ENCODE measurements at places on chromosomes 7 and 10.

DNA sequence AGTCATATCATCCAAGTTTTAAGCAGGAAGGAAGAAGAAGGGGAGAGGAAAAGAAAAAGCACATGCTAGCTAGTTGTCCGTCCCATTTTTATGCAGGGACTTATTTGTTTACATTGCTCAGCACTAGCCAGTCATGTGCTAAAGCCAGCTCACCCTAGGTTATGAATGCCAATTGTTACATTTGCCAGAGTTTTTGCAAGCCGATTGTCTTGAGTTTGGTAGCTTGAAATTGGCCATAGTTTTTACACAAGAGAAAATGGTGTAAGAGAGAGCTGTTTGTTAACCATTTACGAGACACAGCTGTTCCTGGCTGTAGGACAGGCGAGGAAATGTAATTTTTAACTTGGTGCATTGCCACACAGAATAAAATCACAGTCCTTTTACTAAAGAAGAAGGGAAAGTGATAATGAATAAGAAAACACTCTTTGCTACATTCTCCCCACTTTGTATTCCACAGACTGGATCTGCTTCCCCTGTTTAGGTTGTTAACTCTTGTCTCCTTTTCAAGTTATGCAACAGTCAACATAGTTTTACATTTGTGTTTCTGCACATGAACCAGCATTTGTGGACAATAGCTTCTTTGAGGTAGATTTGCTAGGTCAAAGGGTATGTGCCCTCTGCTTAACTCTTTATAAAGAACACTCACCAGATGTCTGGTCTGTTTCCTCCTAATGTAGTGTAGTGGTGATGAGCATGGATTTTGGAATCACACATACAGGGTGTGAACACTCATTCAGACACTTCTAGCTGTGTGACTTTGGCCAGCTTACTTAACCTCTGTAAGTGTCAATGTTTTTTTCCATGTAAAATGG is 357.2 kb downstream of the LRMDA start:
- no peak for DNase-seq

DNA sequence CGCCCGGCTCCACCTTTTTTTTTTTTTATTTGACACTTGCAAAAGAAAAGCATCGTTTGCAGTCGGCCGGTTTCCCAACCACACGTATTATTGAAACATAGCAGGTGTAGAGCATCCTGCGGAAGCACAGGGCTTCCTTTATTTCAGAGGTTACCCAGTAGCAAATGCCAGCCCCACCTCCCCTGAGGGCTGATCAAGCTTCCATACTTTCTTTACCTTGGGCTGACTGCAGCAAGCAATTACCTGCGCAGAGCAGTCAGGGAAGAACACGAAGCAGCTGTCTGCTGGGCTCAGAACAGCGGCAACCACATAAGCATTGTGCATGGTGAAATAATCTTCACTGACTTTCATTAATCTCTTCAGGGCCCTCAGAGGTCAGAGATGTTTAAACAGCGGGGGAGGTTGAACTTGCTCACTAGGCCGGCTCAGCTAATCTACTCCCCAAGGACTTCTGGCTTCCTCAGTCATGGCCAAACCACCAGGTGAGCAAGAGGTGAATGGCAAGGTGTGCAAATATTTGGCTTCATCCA is 784.7 kb upstream of the AUTS2 start:
- DNase-seq, result no peak

GRCh38 chr7:16365952-16366351 is 55.4 kb downstream of the CRPPA start:
- DNase-seq, result no peak

- no peak for DNase-seq
Observed at GRCh38 chr7:140611641-140612040, 29.0 kb downstream of the DENND2A start.

GRCh38 chr7:27547401-27547800 is 115.3 kb downstream of the HIBADH start:
- DNase-seq, result no peak

- no peak for DNase-seq
Observed at GRCh38 chr10:38093816-38094157, 350 bp upstream of the ZNF37A start.

- no peak for DNase-seq
Observed at GRCh38 chr7:39430909-39431641, 135.1 kb upstream of the YAE1 start.

- DNase-seq, result no peak
Observed at GRCh38 chr10:11823122-11823988, at the start of gene PROSER2. TSS of gene PROSER2 (plus strand) at chr10:11823356. CDS start at chr10:11852078, 28,722 bp downstream.

- no peak for DNase-seq
Observed at GRCh38 chr7:55887821-55888247, 578 bp downstream of the ZNF713 start.

DNA sequence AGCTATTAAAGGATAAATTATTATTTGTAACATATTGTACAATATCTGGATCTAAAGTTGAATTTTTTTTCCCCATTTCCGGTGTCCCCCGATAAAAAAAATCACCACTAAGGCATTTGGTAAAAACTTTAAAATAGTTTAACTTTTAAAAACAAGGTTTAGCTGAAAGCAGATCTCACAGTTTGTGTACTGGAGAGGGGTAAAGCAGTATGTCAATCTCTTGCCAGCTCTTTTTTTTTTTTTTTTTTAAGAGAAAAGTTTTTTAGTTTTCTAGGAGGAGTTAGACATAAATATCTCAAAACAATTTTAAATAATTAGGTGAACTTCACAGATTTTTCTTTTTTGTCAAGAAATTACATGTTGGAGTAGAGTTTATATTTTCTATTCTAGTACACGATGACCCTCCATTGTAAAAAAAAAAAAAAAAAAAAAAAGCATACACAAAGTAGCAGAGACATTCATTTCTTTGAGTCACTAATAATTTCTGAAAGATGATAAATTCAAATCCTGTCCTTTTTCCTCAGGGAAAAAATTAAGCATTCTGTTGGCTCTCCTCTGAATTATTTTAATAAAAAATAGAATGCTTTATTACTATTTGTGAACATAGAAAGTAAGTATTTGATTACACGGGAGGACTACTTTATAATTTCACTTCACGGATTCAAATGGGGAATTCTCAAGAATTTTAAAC is 1.9 kb upstream of the HBP1 start:
- no peak for DNase-seq

DNA sequence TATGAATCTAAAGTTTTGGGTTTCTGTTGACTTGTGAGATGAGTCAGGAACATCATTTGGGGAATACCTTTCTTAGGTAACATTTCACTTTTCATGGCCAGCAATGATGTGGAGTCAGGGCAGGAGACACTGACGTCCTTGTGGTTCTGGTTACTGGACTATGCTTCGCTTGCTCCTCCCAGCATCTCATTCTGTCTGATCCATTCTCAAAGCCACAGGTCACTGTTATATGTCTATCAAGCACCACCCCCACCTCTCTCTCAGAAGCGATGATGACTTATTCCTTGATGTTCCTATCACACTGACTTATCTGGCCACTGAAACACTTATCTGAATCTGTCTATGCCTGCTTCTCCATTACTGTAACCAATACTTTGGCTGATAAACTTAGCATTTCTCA is 51.6 kb downstream of the TES start:
- no peak for DNase-seq

DNA sequence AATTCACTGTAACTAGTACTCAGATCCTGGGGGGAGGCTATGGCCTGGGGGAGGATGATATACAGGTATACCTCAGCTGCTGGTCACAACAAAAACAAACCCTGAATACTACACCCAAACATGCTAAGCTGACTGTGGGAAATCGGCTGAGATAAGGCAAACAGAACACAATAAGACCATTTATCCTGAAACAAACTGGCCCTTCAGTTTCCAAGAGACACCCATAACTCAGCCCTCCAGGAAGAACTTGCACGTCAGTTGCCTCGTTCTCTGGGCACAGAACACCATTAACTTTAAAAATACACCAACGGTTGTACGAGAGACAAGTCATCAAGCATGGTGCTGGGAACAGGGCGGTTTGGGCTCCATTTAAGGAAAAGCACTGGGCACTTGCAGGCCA is 24.1 kb upstream of the KCNMA1 start:
- DNase-seq, result no peak

- no peak for DNase-seq
Observed at GRCh38 chr10:619710-620109, 69.8 kb downstream of the DIP2C start.

Data from activated CD8-positive, alpha-beta memory T cell treated with anti-CD3 and anti-CD28 coated beads, Interleukin-2, amount 50 U/mL, for 4 hours (primary cell).